ENCODE measurements at places on chromosomes 4 and X. TPM values are rescaled to one million over a fixed set of nuclear protein-coding genes. Genes with fewer than 3 reads are reported as not detected.

Gene LAP3
- total RNA-seq, result 84.3 TPM

Gene PLCXD1
- 2.6 TPM for total RNA-seq

Gene CT45A7
- total RNA-seq, result not detected

Gene HSFX4
- total RNA-seq, result not detected

Measured in smooth muscle cell of bladder (primary cell).